ENCODE measurements at places on chromosomes 1 and 21.

DNA sequence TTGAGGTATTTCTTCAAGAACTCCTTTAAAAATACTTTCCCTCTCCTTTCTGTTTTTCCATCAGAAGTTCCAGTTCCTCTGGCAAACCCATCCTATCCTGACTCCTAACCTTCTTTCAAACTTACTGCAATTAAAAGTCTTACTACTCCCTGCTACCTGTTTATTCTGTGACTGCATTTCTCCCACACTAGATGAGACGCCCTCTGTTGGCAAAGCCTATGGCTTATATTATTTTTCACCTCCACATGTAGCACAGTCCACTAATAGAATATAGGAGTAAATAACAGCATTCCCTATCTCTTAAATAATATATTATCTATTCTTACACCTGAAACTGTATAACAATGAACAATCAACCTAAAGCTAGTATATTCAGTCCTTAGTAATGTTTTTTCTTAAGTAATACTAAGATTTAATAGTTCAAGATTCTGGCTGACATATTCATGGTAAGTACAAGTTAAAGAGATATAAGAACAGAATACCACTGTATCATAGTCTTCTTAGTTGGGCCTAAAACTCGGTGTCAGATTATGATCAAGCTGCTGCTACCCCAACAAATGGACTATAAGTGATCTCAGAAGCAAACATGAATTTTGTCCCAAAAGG is 54.8 kb downstream of the RAB3GAP2 start:
- DNase-seq, result no peak

DNA sequence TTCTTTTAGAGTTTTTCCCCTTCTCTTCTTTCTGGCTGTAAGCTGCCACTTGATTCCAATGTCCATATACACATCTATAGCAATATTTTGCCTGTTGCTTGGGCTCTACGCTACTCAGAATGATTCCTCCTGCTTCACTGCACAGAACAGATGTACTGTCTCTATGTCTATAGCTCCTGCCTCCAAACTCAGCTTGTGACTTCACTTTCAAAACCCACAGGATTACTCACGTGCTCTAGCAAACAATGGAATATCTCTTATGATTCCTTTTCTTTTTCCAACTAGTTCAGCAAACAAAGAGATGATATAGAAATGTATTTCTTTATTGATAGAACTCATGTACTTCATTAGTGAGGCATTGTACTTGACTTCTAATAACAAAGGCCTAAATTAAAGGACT is 80.5 kb upstream of the SOX13 start:
- DNase-seq, result no peak

- DNase-seq, result no peak
These were observed 63.5 kb downstream of the ATP1A1 start for GRCh38 chr1:116436611-116436970.

DNA sequence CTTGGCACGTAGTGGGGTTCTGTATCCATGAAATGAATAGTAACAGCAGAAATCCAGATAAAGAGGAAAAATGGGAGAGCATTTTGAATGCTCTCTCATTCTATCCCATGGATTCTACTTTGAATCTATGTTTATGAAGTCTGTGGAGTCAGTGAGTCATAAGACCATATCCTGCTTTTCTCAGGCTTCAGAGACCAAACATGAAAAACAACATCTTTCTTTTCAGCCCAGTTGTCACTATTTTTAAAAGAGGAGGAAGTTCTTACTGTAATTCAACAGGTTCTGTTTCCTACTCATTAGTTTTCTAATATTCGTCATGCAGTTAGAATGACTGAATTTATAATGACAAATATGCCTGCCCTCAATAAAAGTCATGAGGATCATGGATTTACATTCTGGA is 39.4 kb upstream of the CD55 start:
- DNase-seq, result no peak

GRCh38 chr1:56399795-56400194 is 179.6 kb downstream of the PLPP3 start:
- no peak for DNase-seq

DNA sequence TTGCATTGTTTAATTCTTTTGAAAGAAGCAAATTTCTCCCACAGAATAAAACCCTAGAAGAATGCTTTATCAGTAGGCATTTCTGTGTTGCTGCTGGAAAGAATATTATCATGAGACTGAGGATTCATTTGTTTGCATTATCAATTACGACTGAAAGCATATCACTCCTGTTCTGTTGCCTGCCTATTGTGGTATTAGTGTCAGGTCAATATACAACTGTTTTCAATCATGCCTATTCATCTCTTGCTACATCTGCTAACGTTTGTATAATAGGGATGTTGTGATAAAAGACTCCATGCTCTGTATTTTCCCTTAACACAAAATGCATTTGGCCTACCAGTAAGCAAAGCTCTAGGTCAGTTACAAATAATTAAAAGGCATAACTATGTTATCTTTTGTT is 221.5 kb downstream of the PTPRC start:
- DNase-seq, result no peak

DNA sequence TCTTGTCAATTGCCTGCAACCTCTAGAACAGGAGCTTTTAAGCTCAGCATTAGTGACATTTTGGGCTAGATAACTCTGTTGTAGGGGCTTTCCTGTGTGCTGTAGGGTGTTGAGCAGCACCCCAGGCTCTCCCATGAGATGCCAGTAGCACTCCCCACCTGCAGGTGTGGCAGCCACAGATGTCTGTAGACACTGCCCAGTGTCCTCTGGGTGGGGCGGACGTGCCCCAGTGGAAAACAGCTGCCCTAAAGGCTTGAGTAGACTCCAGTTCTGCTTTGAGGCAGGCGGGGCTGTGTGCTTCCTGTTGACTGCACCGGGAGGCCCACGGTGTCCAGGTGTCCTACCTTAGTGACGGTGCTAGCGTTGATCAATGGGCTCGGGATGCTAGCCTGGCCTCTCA is 16.9 kb upstream of the PWP2 start:
- DNase-seq, result peak; percentile 7

DNA sequence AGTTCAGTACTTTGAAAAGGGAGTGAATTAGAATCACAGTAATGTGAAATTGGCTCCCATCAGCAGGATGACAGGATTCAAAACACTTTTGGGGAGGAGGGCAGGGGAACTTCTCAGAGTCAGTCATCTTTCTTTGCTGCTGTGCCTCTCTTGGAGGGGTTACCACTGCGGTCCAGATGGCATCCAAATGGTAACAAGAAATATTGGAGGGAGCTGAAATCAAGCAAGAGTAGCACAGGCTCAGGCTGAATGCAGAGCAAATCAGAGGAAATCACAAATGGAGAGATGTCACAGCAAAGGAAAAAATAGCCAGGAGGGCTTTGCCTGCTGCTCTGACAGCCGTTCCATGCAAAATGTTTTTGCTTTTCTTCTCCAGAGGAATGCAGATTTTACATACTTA is 75.0 kb upstream of the C8B start:
- DNase-seq, result no peak

DNA sequence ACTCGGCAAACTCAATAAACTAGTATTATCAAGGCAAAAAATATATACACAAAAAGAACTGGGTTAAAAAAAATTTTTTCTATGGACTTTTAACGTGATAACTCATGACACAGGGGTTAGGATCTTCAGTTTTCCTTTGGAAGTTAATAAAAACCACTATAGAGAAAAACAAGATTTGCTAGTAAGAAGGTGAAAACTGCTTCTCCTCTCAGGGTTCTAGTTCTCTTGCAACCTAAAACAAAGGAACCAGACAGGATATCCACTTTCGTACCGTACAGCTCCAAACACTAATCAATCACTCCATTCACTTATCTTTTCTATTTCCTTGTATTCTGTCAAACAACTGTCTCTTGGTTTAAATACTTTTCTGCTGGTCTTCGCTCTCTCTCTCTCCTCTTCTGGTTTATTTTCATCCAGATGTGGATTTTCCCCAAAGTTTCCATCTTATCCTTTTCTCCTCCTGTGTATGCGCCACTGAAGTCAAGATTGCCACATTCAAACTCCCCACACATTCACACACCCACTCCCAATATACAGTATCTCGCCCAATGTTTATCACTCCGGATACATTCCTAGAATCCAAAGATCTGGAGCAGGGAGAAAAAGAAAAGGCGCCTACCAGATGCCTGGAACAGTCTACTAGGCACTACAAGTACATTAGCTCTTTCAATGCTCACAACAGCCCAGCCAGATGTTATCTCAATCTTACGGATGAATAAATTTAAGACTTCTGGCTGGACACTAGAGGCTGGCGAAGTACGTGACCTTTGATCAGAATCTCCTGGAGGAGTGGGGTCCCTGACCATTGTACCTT is 775 bp upstream of the PRPF38B start:
- DNase-seq, result no peak

- no peak for DNase-seq
These were observed 1341.7 kb downstream of the PLA2G4A start for GRCh38 chr1:188170411-188170810.

DNA sequence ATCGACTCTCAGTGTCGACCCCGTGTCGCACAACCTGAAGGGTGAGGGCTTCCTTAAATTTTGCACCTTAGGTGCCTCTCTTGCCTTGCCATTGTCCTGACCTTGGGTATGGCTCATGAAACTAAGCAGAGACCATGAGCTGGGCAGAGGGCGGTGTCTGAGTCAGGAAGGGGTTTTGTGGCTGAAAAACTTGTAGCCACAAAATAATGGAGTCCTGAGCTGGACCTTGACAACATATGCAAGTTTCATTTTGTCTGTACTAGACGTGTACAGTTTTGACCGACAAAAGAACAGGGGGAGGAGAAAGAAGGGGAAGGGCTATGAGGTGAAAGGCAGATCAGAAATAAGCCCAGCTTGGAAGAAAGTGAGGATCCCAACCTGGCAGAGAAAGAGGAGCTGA is 8.3 kb upstream of the RUNX1 start:
- DNase-seq, result no peak

- peak; percentile 86 for DNase-seq
These were observed 102.7 kb downstream of the RNF220 start for GRCh38 chr1:44507490-44508396.

GRCh38 chr1:211333906-211334305 is 7.3 kb downstream of the TRAF5 start:
- no peak for DNase-seq

DNA sequence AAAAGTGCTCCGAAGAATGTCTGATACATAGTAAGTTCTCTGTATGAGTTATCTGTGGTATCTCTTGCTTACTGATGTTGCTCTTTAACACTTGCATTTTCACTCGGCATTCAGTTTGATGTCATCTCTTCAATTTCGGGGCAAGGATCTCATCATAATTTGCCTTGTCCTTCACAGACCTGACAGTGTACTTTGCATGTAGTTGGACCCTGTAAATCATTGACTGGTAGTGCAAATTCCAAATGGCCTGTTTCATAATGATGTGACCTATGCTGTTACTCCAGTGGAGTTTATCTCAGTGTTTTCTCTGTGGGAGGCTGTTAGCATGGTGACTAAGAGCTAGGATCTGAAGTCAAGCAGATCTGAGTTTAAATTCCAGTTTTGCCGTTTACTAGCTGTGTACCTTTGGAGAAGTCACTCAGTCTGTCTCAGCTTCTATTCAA is 34.2 kb upstream of the ABCD3 start:
- no peak for DNase-seq

- no peak for DNase-seq
These were observed 1.9 kb upstream of the PADI3 start for GRCh38 chr1:17246971-17247370.

- DNase-seq, result no peak
These were observed 38.5 kb downstream of the HUNK start for GRCh38 chr21:31911138-31911907.

GRCh38 chr1:34900775-34901502 is 28.5 kb downstream of the DLGAP3 start:
- peak; percentile 82 for DNase-seq

GRCh38 chr1:94070865-94071264 is 50.1 kb downstream of the ABCA4 start:
- no peak for DNase-seq

- no peak for DNase-seq
These were observed 146.4 kb upstream of the BEND5 start for GRCh38 chr1:48923116-48923515.

DNA sequence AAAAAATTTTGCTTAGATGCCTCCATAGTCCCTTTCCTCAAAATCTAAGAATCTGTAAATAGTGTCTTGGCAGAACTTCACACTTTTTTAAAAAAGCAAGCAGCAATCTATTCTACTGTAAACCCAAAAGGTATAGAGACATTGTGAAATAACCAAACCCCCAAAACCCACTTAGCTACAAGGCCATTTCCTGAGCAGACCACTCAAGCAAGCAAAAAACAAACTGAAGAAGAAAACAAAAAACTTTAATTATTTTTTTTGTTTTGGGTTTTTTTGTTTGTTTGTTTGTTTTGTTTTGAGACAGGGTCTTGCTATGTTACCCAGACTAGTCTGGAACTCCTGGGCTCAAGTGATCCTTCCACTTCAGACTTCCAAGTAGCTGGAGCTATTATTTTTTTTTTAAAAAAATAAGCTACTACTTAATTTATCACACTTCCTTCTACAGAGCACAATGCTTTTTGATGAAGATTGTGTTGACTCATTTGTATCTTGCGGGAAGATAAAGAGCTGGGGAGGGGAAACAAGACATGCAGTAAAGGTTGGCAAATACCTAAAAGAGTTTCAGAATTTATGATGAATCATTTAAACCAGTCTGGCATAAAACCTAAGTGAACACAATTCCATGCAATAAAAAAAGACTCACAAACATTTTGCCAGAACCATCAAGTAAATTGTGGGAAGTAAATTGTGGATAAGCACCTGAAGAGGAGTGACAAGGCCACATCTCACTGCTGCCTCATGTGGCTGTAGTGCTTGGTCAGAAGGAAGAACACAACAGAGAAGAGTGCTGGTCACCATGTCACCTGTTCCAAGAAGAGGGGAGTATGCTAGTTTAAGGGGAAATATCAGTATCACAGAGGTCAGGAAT is 2.7 kb upstream of the PTPN22 start:
- DNase-seq, result no peak

DNA sequence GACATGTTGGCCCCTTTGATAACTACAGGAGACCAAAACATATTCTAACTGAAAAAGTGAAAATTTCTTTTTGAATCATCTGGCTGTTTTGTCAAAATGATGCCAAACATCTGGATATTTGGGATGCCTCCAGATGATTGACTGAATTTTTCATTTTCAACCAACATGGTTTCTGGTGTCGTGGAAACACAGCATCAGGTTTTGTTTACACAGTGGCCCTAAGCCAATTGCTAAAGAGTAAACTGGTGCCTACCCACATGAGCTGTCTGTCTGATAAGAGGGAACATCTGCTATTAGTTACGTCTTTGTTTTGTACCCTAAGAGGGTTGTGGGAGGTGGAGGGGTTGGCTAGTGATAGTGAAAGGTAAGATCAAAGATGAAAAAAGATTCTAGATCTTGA is 204.8 kb downstream of the KCNK2 start:
- no peak for DNase-seq

DNA sequence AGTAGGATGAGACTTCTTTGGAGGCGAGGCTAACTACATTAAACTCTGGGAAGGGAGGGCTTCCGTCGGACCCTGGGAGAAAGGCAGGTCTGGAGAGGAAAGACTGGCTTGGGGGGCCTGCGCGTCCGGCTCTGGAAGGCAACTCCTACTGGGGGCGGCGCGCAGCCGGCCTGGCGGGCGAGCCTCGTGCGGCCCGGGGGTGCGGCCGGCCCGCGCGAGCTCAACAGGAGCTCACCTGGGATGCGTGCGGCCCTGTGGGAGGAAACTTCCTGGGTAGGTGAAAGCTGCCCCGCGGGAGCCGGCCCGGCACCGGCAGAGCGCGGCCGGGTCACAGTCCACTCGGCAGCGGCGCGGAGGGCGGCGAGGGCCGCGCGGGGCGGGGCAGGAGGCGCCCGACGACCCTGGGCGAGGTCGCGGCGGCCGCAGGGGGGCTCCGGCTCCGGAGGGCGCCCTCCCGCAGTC is 449 bp downstream of the EPS15 start:
- no peak for DNase-seq

- DNase-seq, result peak; percentile 58
These were observed 167.6 kb downstream of the RHOU start for GRCh38 chr1:228902781-228903433.

- DNase-seq, result no peak
These were observed 14.4 kb downstream of the CXADR start for GRCh38 chr21:17527240-17527639.
